Panc1 (cell line): ENCODE measurements at places on chromosomes 16 and 17.

GRCh38 chr16:87235810-87236515 lies 81.2 kb downstream of the C16orf95 start:
- DNase-seq = no peak

GRCh38 chr16:78437352-78437968 lies 338.0 kb downstream of the WWOX start:
- peak; percentile 7 for DNase-seq

- no peak for DNase-seq
Observed at GRCh38 chr17:72115781-72116525, 4.9 kb upstream of the SOX9 start.

- DNase-seq = no peak
Observed at GRCh38 chr17:81084680-81085419, 49.9 kb downstream of the BAIAP2 start.

GRCh38 chr16:69241926-69242325 lies 55.0 kb downstream of the SNTB2 start:
- no peak for DNase-seq

GRCh38 chr16:70630960-70631745 lies 15.2 kb upstream of the IL34 start:
- no peak for DNase-seq

GRCh38 chr16:11215935-11216556 lies 40.0 kb downstream of the SOCS1 start:
- no peak for DNase-seq

DNA sequence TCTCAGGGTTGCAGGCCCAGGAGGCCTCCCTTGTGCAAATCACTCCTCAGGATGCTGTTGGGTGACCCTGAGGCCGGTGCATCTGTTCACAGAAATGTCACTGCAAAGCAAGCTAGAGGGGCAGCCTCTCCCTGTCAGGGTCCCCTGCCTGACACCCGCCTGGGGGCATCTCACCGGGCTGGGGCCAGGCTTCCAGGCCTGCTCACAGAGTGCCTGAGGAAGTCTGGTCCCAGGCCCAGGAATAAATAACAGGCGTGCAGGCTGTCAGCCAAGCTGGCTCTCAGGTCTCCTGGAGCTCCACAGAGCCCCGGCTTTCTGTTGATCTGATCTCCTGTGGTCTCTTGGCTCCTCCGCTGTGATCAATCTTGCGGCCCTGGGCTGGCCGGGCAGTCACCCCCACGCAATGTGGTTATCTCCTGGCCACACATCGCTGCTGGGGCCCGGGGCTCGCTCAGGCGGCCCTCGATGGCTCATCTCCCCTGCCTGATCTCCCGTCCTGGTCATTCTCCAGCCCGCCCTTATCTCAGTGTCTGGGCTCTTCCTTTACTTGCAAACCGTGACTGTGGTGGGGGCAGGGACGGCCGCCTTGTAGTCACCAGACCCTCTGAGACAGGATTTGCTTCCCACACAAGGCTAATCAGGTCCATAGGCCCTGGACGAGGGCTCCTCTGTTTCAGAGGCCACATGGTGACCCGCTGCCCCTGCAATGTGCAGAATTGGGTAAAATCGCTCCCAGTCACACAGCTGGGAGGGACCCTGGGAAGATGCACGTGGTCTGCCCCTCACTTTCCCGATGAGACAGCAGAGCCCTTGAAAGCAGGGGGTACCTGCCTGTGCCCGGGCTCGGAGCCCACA lies 231.2 kb upstream of the GSE1 start:
- no peak for DNase-seq

- DNase-seq = no peak
Observed at GRCh38 chr16:1749152-1750117, 21.9 kb downstream of the NME3 start.

DNA sequence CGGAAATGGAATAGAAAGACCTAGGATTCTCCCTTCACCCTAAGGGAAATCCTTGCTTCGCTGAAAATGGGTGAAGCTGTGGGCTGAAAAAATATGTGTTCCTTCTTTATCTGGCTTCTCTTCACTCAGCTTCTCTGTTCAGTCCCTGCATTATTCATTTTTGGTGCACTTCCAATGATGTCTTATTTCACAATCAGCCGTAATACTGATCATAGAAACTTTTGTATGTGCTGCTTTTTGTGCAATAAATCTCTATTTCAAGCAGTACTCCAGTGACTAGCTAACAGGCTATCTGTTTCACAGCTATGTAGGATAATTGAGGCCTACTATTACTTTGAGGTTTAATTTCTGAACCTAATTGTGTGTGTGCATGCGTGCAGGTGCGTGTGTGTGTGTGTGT lies 144.6 kb downstream of the FOXL1 start:
- DNase-seq = no peak

DNA sequence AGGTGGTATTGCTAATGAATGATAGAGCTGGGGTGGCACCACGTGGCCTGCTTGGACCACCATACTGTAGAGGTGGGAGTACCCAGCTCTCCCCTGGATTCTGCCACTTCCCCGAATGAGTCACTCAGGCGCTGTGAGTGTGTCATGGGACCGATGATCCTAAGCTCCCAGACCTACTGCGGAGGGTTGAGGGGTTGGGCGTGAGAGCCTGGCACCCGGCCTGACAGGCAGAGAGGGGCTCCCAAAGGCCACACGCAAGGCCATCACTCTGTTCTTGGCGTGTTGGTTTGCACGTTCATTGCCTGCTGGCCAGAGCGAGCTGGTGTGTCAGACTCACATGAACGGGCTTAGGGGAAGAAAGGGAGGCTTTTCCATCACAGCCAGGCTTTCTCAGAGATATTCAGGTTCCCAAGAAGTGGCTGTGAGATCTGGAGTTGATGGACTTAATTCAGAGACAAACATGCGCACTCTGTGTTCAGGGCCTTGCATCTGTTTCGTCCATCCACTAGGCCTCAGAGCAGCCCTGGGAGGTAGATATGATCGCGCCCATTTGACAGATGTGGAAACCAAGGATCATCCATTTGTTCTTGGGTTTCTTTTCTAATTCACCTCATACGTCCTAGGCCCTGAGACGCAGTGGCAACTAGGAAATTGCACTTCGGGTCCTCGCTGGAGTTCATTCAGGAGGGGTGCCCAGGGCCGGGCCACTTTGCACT lies 41.4 kb downstream of the CMIP start:
- DNase-seq = no peak

- DNase-seq = no peak
Observed at GRCh38 chr17:52938623-52939230, 780.2 kb upstream of the CA10 start.

- no peak for DNase-seq
Observed at GRCh38 chr17:50805486-50805885, 29.9 kb upstream of the WFIKKN2 start.
